ENCODE measurements at places on chromosomes 4 and X.
A peak's percentile ranks its signal among the peaks of the same experiment; 100 is the strongest.

- DNase-seq = no peak
Observed at GRCh38 chr4:89269121-89269666, 38.4 kb downstream of the GPRIN3 start.

DNA sequence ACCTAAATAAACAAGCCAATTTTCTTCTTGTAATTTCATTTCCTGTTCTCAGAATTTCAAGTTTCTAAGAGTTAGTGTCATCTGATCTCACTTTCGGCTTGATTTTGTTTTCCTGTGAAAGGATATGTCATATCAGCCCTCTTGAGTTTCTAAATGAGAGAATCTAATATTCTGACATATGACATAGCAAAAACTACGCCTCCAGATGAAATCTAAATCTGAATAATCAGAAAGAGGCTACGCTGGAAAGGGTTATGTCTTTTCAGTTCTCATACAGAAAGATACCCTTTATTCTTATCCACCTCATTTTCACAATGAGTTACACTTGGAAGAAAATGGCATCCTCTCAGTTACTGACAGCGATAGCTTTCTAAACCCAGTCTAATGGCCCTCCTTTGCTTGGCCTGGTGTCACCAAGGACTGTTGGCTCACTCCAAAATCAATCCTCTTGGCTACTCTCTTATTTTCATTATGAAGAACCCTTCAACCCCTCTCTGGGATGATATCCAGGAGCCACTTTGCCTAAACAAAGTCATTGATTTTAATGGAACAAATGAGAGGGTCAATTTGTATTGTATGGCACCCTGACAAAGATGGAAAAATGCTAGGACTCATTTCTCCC lies 65.6 kb downstream of the ASB9 start:
- DNase-seq = peak; percentile 27

DNA sequence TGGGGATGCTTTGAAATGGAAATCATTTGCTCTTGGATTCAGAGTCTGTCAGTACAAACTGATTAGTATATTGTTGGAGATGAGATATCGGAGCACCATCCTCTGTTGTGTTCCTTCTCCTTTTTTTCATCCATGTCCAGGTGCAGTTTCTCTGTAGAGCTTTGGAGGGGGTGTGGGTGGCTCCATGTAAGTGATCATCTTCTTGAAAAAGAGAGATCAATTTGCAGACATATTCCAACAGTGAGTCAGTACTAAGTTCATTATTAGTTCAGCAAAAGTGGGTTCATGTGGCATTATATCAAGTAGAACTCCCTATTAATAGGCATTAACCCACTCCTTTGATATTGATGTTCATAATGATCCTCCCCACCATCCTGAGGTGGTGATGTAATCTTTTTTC lies 18.9 kb downstream of the FRAS1 start:
- no peak for DNase-seq

DNA sequence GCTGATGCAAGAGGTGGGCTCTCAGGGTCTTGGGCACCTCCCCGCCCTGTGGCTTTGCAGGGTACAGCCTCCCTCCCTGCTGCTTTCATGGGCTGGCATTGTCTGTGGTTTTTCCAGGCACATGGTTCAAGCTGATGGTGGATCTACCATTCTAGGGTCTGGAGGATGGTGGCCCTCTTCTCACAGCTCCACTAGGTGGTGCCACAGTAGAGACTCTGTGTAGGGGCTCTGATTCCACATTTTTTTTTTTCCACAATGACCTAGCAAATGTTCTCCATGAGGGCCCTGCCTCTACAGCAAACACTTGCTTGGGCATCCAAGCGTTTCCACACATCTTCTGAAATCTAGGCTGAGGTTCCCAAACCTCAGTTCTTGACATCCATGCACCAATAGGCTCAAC lies 657.9 kb upstream of the CT83 start:
- DNase-seq = no peak

DNA sequence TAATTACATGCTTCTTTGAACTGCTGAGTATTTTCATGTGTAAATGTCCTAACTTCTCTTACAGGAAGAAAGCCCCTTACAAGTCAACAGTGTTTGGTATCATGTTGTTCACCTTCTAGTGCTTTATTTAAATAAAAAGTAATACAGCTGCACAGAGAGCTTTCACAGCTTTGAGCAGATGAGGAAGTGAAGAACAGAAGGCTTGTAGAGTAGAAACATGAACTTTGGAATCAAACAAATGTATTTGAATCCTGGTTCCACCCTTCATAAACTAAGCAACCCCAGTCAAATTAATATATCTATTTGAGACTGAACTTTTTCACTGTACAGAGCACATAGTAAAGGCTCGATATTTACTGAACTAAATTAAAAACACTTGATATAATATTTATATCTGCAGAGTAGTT lies 120.5 kb downstream of the CAMK2D start:
- peak; percentile 27 for DNase-seq

- no peak for DNase-seq
Observed at GRCh38 chr4:151263455-151263854, 13.5 kb upstream of the PRSS48 start.

DNA sequence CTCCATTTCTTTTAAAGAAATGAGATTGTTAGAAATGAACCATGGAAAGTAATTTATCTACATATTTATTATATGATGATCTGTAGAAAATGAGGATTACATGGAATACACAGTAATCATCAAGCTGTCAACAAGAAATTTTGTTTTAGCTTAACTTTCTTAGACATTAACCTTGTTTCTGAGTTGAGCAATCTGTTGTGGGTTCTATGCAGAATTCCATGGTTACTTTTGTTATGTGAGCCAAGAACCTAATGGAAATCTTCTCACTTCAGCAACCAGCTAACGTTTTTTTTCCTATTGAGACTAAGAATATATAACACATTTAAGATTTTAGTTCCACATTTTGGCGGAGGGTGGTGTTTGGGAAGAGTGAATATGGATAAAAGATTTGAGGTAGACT lies 136.1 kb upstream of the SLC4A4 start:
- no peak for DNase-seq

GRCh38 chr4:123599920-123600810 lies 203.6 kb downstream of the SPRY1 start:
- DNase-seq = peak; percentile 39

All from GM13976 (cell line).